ENCODE measurements at places on chromosomes 7 and 10. TPM values are rescaled to one million over a fixed set of nuclear protein-coding genes. Genes with fewer than 3 reads are reported as not detected.

Gene MBL2
- total RNA-seq: not detected

- H3K4me1 ChIP-seq: peaks cover 49% of the 10 kb centered on the region
- H3K36me3 ChIP-seq: no peaks in the 10 kb centered on the region
- no peaks in the 10 kb centered on the region for H3K27me3 ChIP-seq
- no peak overlapping the region for H3K4me3 ChIP-seq
- H3K27ac ChIP-seq: no peak overlapping the region
Observed at GRCh38 chr10:3889961-3890522, 105.0 kb upstream of the KLF6 start.

- peaks cover 6% of the 10 kb centered on the region for H3K36me3 ChIP-seq
- H3K27me3 ChIP-seq: no peaks in the 10 kb centered on the region
- no peak overlapping the region for H3K4me3 ChIP-seq
- no peak for DNase-seq
Observed at GRCh38 chr10:132679640-132680039, 106.3 kb downstream of the NKX6-2 start.

DNA sequence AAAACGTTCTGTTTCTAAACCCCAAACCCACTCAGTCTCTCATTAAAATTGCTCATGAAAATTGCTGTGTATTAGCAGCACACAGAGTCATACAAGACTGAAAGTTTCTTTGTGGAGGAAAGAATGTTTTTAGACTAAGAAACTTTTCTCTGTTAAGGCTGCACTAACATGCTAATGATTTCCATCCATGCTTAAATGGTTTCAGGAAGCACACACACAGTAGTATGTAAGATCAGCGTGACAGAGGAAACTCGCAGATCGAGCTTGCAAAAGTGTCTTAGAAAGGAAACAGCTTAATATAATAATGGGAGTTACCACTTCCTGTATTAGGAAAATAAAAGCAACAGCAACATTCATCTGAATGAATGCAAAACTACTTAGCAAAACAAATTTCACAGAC lies 112.7 kb downstream of the ICA1 start:
- H3K27ac ChIP-seq: peak overlapping the region; percentile 3
- no peak for DNase-seq
- H3K4me3 ChIP-seq: no peak overlapping the region
- no peaks in the 10 kb centered on the region for H3K27me3 ChIP-seq
- peaks cover 14% of the 10 kb centered on the region for H3K4me1 ChIP-seq
- no peaks in the 10 kb centered on the region for H3K36me3 ChIP-seq

DNA sequence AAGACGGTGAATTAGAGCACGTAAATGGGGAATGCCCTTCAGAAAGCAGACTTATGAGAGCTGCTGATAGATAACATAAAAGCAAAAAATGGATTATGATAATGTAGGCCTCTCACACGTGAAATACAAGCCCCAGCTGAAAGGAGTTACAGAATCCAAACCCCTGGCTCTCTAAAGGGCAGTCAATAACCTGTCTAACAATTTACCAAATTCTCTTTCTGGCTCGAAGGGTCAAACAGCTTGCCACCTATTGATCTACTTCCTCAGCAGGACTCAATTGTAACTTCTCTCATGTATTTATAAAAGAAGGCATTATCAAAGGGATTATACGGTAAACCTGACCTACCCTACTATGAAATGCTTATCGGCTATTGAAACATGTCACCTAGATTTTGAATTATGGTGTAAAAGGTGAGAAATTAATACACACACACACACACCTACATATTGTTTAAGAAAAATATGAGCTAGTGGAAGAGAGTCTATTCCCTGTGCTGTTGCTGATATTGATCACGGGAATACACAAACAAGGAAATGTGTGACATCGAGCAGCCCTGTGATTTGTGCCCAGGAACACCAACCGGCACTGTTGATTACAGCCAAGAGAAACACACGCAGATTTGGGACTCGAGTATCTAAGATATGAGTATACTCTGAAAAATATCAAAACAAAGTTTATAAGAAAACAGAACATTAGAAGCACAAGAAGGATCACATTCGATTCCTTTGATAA lies 135.6 kb upstream of the NEBL start:
- no peak overlapping the region for H3K27ac ChIP-seq
- no peak for DNase-seq

- no peaks in the 10 kb centered on the region for H3K4me1 ChIP-seq
- H3K27me3 ChIP-seq: no peaks in the 10 kb centered on the region
- H3K36me3 ChIP-seq: no peaks in the 10 kb centered on the region
- H3K27ac ChIP-seq: no peak overlapping the region
- H3K4me3 ChIP-seq: no peak overlapping the region
Observed at GRCh38 chr7:103541026-103541425, 95.0 kb upstream of the SLC26A5 start.

All from naive thymus-derived CD4-positive, alpha-beta T cell (primary cell).